ENCODE measurements at places on chromosomes 12 and 14. TPM values are rescaled to one million over a fixed set of nuclear protein-coding genes. Genes with fewer than 3 reads are reported as not detected.

DEGS2 gene
- 1.5 TPM for total RNA-seq

DNA sequence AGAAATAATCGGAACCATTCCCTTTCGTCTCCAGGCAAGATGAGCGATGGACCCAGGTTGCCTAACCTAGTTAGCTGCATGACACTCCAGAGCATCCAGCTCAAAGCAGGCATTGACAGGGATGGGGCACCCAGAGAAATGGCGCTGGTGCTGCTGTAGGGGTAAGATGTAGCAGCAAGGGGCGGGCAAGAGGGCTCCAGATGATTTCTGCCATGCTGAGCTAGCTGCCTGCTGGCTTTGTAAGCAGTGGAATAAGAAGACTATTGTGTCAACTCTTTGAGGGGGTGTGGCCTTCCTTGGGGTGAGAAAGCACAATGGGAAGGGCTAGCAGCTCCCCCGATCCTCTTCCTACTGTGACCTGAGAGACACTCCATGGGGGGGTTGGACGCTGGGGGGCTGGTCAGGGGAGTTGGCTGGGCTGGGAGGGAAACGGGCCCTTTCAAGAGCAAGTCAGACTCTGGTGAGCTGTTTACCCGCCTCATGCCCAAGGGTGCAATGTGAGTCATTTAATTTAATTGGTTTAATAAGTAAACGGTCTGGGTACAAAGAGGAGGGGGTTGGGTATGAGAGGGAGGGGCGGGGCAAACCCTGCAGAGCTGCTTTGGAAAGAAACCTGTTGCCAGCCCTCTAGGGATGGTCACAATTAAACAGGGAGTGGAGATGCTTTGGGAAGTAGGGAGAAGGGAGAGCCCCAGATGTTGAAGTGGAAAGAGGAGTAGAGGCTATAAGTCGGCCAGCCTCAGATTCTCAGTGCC, 50.5 kb downstream of the B4GALNT3 start:
- peak; percentile 34 for DNase-seq

VRTN gene
- 0.03 TPM for total RNA-seq

DNA sequence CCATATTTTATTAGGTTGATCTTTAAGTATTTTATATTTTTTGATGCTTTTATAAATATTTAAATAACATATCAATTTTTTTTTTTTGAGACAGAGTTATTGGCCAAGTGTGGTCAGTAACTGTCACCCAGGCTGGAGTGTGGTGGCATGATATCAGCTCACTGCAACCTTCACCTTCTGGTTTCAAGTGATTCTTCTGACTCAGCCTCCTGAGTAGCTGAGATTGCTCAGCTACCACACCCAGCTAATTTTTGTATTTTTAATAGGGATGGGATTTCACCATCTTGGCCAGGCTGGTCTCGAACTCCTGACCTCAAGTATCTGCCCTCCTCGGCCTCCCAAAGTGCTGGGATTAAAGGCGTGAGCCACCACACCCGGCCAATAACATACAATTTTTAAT, 71.1 kb downstream of the FUT8 start:
- DNase-seq, result no peak

DNA sequence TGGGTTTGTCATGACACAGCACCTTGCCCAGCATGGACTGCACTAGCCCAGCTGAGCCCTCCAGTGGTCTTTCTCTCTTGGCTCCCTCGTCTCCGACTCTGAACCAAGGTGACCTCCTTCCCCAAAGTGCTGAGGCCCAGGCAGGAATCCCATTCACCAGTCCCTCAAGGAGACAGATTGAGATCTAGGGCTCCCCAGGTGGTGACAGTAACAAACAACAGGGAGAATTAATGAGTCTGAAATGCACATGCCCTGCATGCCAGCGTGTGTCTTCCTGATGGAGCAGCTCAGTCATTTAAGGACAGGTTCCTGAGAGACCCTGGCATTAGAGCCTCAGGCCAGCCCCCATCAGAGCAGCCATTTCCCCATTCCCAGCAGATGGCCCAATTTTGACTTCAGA, 51.4 kb upstream of the OAS1 start:
- no peak for DNase-seq

KSR2 gene
- total RNA-seq, result 0.29 TPM
